ENCODE measurements at places on chromosomes 13 and 19.

DNA sequence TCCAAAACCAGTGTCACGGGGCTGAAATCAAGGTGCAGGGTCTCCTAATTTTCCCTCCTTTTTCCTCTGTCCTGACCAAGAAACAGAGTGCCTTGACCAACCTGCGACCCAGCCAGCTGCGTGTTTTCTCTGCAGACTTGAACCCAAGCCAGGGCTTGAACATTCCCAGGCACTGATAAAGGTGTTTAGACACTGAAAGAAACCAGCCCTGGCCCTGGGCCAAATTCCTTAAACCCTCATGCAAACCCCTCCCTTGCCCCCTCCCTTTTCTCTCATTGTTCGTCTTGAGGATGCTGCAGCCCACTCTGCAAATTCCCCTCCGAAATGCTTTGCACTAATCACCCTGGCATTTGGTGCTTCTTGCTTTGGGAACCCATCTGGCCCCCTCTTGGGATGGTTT lies 9.5 kb upstream of the FFAR2 start:
- no peak for DNase-seq

DNA sequence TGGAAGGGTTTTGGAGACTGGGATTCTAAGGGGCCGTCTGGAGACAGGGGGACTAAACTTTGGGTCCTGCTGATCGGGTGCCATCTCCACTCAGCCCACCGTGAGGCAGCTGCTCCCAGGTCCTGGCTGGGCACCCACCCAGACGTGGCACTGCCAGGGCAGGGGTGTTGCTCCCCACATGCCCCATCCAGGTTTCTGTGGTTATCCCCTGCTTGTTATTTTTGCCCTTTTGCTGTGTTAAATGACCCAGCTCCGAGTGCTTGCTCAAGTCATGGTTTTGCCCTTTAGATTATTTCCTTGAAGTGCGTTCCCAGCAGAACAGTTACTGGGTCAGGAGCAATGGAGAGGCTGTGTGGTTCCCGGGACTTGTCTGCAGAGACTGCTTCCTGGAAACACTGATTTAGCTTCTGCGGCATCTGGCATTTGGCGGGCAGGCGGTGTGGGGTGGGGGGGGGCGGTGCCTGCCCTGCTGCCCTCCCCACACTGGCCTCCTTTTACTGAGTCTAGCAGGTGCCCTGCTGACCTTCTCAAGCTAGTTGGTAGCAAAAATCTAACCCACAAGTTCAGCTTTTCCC lies 1.9 kb downstream of the RAB11B start:
- no peak for DNase-seq

- peak; percentile 26 for DNase-seq
These were observed 845.3 kb downstream of the DIAPH3 start for GRCh38 chr13:59318320-59318930.

- no peak for DNase-seq
These were observed 23.5 kb downstream of the ACTN4 start for GRCh38 chr19:38670921-38671398.

GRCh38 chr13:73464758-73465616 lies 406.2 kb downstream of the KLF5 start:
- DNase-seq = no peak

- DNase-seq = no peak
These were observed 555.2 kb upstream of the MIR17HG start for GRCh38 chr13:90792335-90792734.

All from T follicular helper cell (primary cell).